ENCODE measurements at places on chromosomes 16 and 17.
A peak's percentile ranks its signal among the peaks of the same experiment; 100 is the strongest.

GRCh38 chr17:77555121-77555591 lies 403.3 kb upstream of the TNRC6C start:
- no peak for DNase-seq

GRCh38 chr17:17180141-17180603 lies 26.0 kb downstream of the PLD6 start:
- DNase-seq: no peak

DNA sequence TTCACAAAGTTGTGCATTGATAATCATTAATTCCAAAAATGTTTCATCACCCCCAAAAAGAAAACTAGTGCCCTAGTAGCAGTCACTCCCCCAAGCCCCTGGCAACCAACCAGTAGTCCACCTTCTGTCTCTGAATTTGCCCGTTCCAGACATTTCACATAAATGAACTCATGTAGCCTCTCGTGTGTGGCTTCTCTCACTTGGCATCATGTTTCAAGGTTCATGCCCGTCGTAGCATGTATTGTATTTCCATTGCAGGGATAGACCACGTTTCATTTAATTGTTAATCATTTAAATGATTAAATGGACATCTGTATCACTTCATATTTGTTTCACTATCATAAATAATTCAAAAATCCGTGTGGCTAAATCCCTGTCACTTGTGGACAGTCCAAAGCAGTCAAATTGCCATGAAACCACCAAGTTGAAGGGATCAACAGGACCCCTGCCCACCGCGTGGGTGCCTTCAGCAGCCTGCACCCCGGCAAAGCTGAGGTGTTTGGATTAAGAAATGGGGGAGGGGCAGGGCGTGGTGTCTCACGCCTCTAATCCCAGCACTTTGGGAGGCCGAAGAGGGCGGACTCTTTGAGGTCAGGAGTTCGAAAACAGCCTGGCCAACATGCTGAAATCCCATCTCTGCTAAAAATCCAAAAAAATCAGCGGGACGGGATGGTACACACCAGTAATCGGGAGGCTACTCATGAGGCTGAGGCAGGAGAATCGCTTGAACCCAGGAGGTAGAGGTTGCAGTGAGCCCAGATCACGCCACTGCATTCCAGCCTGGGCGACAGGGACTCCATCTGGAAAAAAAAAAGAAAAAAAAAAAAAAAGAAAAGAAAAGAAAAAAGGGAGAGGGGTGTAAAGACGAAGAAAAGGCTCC lies 8.7 kb upstream of the FLYWCH2 start:
- DNase-seq: no peak

- no peak for DNase-seq
Measured at GRCh38 chr17:20084621-20085282, 75.6 kb downstream of the SPECC1 start.

DNA sequence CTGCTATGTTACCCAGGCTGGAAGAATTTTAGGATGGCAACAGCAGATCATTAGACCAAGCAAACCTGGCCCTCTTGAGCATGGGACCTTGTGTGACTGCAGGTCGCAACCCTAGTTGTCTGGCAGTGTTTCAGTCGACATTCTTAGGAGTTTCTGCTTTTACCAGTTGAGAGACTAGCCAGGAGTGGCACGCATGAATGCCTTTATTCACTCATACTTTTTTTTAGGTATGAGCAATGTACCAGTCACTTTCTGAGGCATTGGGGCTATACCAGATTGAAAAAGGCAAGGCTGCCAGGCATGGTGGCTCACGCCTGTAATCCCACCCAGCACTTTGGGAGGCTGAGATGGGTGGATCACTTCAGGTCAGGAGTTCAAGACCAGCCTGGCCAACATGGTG lies 28.2 kb upstream of the HAS3 start:
- DNase-seq: no peak

GRCh38 chr17:68141050-68141449 lies 105.5 kb downstream of the KPNA2 start:
- no peak for DNase-seq

DNA sequence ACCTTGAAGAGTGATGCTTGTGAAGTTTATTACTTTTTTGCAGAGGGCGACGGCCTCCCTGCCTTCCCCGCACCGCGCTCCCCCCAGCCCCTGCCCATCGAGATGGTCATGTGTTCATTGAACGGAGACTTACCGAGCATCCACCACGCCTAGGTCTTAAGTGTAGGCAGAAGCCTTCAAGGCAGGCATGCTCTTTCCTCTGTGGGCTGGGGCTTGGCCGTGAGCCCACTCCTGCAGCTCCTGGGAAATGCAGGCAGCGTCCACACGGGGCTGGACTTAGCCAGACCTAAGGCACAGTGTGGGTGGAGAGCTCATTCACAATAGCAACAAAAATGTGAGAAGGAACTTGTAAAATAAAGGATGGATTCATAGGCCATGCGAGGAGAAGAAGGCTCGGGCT lies 19.2 kb downstream of the RNF213 start:
- DNase-seq: no peak

- DNase-seq: no peak
Measured at GRCh38 chr16:80058214-80058613, 457.7 kb upstream of the MAF start.

DNA sequence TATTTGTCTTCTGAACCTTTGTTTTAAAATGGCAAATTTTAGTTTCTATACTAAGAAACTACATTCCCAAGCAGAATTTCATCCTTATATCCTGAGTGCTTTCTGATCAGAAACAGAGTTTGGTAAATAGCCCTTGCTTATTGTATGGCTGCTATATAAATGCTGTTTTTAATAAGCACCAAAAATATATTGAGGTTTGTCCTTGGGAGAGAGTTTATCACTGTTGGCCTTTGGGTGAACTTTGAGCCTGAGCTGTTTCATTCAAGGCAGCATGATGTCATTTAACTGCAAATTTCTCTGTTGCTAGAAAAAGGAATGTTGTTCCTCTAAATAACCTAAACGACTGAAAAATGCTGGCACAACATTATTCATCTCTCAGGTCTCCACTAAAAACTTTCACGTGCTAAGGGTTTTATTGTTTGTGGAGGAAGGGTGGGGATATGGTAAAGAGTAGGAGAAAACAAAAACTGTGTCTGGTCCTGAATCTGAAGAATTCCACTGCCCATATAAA lies 334.3 kb upstream of the TBX2 start:
- no peak for DNase-seq

- no peak for DNase-seq
Measured at GRCh38 chr17:15422392-15422965, 44.9 kb downstream of the CDRT4 start.

DNA sequence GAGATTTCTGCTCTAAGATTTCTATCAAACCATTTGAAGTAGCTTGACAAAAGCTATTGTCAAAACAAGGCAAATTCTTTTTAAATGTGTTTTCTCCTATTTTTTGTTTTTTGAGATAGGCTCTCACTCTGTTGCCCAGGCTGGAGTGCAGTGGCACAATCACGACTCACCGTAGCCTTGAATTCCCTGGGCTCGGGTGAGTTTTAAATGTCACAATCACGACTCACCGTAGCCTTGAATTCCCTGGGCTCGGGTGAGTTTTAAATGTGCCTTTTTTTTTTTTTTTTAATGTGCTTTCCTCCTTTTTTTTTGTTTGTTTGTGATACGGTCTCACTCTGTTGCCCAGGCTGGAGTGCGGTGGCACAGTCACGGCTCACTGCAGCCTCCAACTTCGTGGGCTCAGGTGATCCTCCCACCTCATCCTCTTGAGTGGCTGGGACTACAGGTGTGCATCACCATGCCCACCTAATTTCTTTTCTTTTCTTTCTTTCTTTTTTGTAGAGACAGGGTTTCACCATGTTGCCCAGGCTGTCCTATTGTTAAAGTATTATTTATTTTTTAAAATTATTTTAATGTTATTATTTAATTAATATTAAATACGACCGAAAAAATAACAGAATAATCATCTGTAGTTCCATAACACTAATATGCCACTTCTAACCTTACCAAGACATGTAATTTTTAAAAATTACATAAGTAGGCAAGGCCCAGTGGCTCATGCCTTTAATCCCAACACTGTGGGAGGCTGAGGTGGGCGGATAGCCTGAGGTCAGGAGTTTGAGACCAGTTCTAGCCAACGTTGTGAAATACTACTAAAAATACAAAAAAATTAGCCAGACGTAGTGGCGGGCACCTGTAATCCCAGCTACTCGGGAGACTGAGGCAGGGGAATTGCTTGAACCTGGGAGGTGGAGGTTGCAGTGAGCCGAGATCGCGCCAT lies 69.7 kb upstream of the FA2H start:
- DNase-seq: no peak

DNA sequence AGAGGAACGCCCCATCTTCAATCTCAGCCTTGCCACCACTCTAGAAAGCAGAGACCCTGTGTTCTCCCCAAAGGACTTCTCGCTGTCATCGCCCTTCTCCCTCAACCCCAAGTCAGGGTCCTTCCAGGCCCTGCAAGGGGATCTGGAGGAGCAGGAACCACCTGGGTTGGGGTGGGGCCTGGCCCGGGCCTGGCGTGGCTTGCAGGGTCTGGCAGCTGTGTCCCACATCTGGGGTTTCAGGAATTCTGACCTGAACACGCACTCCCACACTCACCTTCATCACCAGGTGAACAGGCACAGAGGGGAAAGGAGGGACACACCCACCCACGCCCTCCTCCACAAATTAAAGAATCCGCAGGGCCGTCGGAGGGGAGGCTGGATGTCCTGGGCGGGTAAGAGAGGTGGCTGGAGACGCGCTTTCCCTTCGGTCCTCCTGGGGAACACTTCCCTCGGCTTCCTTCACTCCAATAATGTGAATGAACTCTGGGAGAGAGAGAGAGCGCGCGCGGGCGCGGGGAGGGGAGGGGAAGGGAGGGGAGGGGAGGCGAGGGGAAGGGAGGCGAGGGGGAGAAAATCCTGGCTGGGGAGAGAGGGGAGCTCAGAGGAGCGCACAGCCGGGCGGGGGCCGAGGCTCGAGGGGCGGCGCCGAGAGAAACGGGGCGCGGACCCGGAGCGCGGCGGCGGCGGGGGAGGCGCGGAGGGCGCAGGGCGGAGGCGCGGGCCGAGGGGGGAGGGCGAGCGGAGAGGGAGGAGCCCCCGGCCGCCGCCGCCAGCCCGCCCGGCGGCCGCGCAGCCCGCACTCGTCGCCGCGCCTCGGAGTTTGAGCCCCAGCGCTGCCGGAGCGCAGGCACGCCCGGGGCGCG lies at the start of gene CACNG4:
Gene CACNG4, plus strand, starts transcription at position 799 of the 863 bp plus-strand sequence. CDS start 205 bp downstream, outside the sequence.
- DNase-seq: no peak

- no peak for DNase-seq
Measured at GRCh38 chr17:69090365-69090764, 29.6 kb upstream of the ABCA9 start.

DNA sequence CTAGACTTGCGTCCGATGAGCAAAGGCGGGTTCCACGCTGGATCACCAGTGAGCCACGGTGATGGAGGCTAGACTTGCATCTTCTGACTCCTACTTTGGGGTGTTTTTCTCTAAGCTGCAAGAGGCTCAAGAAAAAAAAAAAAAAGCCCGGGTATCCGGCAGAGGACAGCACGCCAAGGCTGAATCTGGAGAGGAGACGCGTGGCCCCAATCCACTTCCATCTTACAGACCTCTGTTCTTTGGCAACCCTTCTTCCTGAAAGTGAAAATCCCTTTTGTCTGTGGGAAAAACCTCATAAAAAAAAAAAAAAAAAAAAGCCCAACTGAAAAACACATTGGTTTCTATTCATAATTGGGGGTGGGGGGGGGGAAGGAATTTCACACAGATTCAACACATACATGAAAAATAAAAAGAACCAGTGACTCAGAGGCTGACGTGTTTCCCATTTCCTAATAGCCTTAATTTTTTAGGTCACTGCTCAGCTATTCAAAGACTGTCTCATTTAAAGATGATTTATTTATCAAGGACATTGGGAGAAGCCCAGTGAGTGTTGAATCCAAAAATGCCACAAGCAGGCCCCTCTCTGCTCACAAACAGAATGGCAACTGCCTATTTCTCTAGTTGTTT lies 258.3 kb downstream of the FOXL1 start:
- no peak for DNase-seq

GRCh38 chr17:15431196-15431595 lies 36.2 kb downstream of the CDRT4 start:
- no peak for DNase-seq

DNA sequence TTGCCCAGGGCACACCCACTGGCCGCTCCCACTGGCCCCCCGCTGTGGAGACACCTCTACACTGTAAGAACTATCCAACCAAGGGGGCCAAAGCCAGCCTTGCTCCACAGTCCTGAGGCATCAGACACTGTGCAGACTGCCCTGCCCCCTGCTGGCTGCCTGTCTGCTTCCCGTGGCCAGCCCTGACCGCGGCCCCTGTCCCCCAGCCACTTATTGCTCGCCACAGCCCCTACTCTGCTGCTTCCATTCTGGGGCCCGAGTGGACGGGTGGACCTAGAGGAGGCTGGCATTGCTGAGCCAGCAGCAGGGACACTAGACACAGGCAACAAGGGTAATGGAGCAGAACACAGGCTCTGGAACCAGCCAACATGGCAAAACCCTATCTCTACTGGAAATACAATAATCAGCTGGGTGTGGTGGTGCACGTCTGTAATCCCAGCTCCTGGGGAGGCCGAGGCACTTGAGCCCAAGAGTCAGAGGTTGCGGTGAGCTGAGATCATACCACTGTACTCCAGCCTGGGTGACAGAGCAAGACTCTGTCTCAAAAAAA lies 19.7 kb upstream of the LRRC37A3 start:
- peak; percentile 37 for DNase-seq

- no peak for DNase-seq
Measured at GRCh38 chr16:54968011-54968410, 37.3 kb downstream of the IRX5 start.

GRCh38 chr16:79328402-79329165 lies 272.0 kb downstream of the MAF start:
- DNase-seq: no peak

DNA sequence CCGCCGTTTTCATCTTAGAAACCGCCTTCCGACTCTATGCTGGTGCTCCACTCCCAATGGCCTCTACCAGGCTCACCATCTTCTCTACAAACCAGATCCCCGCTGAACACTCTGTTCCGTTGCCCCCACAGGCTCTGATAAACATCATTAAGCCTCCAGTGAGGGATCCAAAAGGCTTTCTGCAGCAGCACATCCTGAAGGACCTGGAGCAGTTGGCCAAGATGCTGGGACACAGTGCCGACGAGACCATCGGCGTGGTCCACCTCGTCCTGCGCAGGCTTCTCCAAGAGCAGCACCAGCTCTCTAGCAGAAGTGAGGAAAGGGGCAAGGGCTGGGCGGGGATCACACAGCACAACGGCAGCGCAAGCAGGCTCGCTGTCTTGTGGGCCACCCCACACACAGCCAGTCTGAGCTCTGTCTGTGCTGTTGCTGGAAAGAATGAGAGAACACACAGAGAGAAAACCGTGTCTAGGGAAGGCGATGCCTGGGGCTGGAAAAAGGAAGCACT lies 33.5 kb upstream of the ENDOV start:
- no peak for DNase-seq
